ENCODE measurements at places on chromosomes 4 and X.

GRCh38 chrX:149648932-149649331, 17.3 kb upstream of the TMEM185A start:
- no peak for DNase-seq

GRCh38 chrX:77918568-77918967, 8.1 kb downstream of the ATP7A start:
- DNase-seq = no peak

GRCh38 chrX:31590581-31591114, 518.8 kb upstream of the FTHL17 start:
- no peak for DNase-seq

DNA sequence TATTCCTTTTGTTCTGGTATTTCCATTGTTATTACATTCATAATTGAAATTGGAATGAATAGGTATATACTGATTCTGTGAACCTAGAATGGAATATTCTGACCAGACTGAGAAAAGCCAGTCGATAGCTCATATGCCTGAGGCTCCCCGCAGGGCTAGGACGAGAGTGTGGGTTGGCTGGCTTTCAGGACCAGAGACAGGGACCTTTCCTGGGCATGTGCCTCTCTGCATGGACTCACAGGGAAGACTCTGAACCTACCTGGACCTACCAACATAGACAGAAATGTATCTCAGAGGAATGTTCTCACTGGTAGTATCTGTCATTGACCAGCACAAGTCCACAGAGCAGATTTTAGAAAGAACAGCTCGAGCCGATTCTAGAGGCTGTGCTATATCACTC, 214.6 kb downstream of the FRMPD4 start:
- no peak for DNase-seq

DNA sequence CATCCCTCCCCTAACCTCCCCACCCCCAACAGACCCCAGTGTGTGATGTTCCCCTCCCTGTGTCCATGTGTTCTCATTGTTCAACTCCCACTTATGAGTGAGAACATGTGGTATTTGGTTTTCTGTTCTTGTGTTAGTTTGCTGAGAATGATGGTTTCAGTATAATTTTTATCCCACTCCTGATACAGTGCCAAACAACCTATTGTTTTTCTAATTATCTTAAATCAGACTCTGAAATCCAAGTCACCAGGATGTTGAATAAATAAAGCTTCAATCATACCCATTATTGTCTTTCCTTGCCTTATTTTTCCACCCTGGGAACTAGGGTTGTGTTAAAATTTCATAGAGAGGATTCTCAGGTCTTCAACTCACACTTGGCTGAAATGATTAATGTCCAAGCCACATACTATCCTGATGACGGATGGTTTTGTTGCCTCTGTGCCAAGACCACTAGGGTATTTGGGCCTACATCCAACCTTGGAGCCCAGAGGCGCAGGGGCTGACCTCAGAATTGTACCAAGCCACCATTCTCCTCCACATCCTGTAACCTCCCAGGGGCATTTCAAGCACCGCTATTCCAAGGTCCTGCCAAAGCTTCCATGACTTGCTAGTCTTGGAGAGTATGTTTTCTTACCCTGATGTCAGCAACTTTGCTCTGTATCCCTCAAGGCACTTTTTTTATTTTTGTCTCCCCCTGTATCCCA, 332.4 kb downstream of the ARHGAP24 start:
- DNase-seq = peak; percentile 74

DNA sequence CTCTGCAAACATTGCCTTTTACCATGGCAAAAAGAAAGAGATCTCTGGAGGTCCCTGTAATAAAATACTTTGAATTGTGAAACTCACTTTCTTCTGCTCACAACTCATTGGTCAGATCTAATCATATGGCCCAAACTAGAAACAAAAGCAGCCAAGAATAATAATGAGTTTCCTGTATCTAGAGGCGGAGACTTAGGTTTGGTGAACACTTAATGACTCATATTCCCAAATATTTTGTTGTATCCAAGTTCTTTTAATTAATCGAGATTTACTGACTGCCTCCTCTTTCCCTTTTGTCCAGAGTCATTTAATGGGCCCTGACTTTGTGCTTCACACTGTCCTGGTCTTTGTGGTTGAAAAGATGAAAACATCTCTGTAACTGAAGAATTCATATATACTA, 190.6 kb downstream of the CCSER1 start:
- peak; percentile 60 for DNase-seq

- peak; percentile 26 for DNase-seq
Measured at GRCh38 chr4:145609481-145610427, 9.4 kb upstream of the MMAA start.

- DNase-seq = no peak
Measured at GRCh38 chr4:146335763-146336409, 121.5 kb downstream of the REELD1 start.

- DNase-seq = no peak
Measured at GRCh38 chr4:82367438-82368097, 6.2 kb downstream of the HNRNPD start.

- no peak for DNase-seq
Measured at GRCh38 chr4:17705107-17705506, 76.3 kb downstream of the FAM184B start.

DNA sequence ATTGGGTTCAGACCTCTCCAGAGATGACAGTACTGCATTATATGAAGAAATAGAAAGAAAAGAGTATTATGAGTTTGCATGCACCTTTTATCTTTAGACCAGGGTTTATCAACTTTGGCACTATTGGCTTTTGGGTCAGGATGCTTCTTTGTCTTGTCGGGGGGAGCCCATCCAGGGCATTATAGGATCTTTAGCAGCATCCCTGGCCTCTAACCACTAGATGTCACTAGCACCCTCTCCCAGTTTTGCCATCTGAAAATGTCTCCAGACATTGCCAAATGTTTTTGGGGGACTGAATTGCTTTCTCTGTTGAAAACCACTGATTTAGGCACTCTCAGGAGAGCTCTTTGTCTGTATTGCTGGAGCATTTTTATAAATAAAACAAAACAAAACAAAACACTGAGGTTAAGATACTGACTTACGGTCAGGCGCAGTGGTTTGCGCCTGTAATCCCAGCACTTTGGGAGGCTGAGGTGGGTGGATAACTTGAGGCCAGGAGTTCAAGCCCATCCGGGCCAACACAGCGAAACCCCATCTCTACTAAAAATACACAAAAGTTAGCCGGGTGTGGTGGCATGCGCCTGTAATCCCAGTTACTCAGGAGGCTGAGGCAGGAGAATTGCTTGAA, 23.6 kb downstream of the CA5B start:
- no peak for DNase-seq

- no peak for DNase-seq
Measured at GRCh38 chr4:38133711-38134480, 173.7 kb downstream of the PTTG2 start.

GRCh38 chrX:130523460-130524394, 121.9 kb downstream of the RBMX2 start:
- no peak for DNase-seq

DNA sequence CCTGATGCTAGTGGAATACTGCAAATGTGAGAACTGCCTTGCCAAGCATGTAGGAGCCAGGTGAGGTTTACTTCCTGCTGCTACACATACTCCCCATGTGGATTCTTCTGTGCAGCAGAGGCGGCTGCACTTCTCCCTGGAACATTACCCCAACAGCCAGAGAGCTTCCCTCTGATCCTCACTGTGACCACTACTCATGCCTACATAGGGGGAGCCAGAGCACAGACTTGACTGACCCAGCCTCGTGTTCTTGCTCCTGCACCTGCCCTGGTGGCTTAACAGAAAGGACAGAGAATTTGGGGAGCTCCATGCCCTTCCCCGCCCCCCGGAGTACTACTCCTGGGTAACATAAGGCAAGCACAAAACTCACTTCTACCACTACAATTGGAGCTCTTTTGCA, 38.4 kb downstream of the UGT2A2 start:
- no peak for DNase-seq

- DNase-seq = peak; percentile 53
Measured at GRCh38 chr4:81255524-81255923, 40.5 kb upstream of the PRKG2 start.

All from brain pericyte (primary cell).